ENCODE measurements at places on chromosomes 4 and X.

DNA sequence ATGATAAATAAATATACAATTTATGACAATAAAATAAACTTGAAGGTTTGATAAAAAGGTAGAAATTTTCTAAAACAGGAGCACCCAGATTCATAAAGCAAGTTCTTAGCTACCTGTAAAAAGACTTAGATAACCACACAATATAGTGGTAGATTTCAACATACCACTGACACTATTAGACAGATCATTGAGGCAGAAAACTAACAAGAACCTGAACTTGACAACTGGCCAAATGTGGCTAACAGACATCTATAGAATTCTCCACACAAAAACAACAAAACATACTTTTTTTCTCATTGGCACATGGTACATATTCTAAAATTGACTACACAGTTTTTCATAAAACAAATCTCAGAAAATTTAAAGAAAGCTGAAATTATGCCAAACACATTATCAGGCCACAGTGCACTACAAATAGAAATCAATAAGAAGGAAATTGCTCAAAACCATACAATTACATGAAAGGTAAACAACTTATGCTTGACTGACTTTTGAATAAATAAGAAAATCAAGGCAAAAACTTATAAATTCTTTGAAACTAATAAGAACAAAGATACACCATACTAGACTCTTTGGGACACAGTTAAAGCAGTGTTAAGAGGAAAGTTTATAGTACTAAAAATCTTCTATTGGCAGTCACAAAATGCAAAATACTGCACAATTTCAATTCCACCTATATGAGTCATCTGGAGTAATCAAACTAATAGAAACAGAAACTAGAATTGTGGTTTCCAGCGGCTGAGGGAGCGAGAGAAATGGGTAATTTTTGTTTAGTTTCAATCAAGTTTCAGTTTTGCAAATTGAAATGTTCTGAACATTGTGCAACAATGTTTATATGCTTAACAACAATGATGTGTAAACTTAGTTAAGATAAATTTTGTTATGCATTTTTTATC is 925.6 kb downstream of the SH3BGRL start:
- DNase-seq: no peak

DNA sequence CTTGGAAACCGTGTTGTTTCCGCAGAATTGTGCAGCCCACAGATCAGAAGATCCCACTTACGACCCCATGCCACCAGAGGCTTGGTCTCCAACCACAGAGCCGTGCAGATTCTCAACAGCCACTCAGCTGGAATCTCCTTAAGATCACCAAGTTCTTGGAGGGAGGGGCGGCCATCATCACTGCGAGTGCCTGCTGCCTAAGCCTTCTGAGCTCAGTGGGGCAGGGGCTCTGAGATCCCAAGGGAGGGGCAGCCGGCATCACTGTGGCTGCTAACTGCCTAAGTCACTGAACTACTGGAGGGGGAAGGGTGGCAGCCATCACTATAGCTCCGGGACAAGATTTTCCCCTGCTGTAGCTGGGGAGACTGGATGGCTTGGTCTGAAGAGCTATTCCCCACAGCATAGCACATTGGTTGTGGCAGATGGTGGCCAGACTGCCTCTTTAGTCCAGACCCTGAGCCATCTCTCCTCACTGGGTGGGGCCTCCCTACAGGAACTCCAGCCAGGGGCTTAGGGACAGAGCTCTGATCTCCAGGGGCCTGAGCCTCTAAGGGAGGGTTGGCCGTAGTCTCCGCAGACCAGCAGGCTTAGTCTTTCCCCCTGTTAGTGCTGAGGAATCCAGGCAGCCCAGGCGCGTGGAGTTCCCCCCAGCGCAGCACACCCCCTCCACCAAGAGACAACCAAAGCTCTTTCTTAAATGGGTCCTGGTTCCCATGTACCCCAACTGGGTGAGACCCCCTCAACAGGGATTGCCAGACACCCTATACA is 1483.9 kb downstream of the ADGRL3 start:
- no peak for DNase-seq

DNA sequence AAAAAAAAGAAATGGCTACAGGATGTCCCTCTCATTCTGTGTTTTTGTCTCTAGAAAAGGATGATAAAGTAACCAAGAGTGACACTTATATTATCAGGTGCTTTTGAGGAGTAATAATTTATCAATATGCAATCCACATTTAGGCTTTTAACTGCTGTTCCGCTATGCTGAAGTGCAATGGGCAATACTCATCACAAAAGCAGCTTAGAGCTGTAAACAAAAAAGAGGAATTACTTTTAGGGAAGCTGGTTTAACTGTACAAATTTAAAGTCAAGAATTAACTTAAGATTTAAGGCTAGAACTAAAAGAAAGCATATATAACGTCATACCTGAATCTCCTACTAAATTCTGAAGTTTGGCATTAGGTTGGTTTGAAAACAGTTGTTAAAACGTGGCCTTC is 93.5 kb upstream of the DDX3X start:
- DNase-seq: no peak

DNA sequence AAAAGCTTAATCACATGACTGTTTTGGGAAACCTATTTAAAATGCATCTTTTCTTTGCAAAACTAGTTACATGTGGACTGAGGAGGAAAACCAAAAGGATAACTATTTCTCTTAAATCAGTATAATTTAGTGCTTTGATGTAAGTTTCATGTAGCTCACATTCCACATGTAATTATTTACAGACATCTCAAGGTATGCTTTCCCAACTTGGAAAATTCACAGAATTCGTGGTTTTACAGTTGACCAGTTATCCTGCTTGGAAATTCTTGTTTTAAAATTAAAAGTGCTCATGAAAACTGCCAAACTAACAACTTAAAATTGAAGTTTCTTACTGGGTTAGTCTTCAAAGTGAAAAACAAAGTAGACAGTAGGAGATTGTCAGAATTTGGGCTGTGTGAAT is 52.4 kb downstream of the EDNRA start:
- no peak for DNase-seq

- no peak for DNase-seq
Observed at GRCh38 chrX:129585167-129585566, 45.1 kb downstream of the OCRL start.

- DNase-seq: no peak
Observed at GRCh38 chrX:150770623-150771022, 77.4 kb downstream of the MTMR1 start.

DNA sequence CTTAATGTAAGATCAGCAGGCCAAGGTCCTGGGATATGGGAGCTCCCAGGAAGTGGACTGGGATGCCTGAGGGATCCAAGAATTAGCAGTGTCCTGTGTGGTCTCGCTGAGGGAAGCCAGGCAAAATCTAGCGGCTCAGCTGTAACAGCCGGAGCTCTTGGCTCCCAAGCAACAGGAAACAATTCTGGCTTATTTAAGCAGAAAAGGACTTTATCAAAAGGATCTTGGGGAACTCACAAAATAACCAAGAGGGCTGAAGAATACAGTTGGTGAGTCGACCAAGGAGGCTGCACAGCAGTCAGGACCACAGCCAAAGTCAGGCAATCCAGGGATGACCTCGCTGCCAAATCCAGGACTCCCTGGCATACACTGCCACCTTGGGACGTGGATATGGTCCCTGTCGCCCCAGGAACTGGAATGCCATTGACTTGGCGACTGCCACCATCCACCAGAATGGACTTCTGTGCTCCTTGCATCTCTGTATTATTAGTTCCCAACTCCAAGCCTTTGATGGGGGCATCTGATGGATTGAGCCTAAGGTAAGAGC is 165.3 kb upstream of the BCOR start:
- DNase-seq: no peak

GRCh38 chr4:142850478-142850877 is 4.4 kb upstream of the INPP4B start:
- no peak for DNase-seq

GRCh38 chr4:81440949-81441348 is 30.8 kb downstream of the RASGEF1B start:
- DNase-seq: no peak

GRCh38 chrX:70262952-70263567 is 3.1 kb upstream of the P2RY4 start:
- no peak for DNase-seq

- no peak for DNase-seq
Observed at GRCh38 chr4:185119927-185120630, 23.0 kb upstream of the SLC25A4 start.

GRCh38 chr4:90328558-90328957 is 201.4 kb downstream of the CCSER1 start:
- DNase-seq: no peak

DNA sequence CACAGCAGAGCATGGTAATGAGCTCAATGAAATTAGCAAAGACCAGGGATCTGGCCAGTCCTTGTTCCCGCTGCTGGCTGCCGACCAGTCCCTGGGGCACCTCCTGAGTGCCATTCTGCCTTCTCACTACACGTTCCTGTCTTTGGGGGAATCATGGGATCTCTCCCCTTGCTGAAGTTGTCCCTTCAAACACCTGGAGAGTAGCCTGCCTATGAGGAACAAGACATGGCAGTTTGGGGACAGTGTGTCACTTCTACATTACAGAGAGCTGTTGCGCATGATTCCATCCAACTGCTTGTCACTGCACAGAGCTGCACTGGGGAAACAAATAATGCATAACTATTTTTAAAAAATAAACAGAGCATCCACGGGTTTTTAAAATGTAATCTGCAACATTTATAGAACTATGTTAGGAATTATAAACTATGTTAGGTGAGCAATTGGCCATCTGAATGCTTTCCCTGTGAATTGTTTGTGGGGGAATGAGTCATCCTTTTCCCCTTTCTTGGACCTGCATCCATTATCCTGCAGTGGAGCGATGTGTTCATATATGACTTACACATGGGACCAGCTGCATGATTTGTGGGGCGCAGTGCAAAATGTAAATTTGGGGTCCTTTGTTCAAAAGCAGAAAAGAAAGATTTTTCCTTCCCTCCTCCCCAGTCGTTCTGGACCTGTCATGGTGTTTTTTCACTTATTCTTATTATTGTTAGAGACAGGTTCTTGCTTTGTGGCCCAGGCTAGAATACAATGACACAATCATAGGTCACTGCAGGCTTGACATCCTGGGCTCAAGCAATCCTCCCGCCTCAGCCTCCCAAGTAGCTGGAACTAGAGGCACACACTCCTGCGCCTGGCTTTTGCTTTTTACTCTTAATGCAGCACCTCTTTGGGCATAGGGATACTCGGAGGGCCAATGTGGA is 115.0 kb upstream of the TBL1X start:
- DNase-seq: no peak

DNA sequence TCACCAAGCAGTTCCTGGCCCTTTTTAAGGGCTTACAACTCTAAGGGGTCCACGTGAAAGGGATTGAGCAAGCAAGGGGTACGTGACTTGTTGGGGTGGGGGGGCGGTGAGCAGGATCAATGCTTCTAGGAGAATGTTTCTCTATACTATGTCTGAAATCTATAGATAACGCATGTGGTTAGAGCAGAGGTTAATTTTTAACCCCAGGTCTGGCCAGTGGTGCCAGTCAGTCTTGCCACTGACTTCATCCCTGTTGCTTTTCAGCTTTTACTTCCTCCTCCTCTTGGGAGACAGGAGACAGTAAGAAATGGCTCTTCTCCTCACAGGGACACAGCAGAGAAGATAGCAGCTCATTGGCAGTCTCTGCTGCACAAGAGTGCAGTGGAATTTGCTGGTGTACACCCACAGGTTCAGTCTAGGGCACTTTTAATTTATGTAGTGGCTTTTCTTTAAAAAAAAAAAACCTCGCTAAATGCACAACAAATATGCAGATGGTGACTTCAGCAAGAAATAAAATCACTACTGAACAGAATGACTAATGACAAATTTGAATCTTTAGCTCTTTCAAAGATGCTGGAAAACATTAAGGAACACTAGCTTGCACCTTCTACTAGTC is 190.5 kb downstream of the CCNG2 start:
- no peak for DNase-seq

- peak; percentile 69 for DNase-seq
Observed at GRCh38 chr4:153344131-153345011, at the start of gene MND1. Gene MND1, plus strand, starts transcription at chr4:153344688. Its CDS starts 50 bp downstream, at chr4:153344738.

DNA sequence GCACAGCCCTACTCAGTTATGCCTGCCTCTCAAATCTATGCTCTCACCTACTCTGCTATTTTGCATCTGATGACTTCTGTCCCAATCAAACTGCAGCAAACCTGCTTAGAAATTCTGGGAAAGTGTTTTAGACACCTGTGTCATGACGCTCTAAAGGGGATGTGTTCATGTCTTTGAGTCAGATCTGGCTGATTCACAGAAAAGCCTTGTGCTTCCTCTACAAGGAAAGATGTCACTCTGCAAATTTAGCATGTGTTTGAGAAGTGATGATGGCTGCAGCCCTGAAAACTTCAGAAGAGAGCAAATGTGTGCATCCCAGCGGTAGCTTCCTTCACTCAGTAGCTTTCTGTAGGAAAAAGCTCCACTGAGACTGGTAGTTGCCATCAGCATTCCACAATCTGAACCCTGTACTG is 235.4 kb downstream of the MGST2 start:
- DNase-seq: no peak

DNA sequence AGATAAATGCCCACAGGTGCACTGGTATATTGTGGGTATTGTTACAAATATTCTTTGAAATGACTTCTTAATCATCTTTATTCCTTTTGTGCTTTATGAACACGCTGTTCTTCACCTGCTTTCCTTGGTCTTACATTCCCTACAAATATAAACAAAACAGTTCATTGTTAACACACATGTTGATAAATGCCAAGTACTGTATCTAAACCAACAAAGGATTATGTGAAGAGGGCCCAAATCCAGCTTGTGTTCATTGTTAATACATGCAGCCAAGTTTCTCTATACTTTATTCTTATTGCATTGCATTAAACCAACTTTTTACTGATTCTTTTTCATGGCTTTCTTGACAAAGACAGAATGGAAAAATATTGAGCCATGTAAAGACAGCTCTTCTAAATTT is 42.8 kb downstream of the AREG start:
- DNase-seq: no peak

GRCh38 chrX:152600853-152601633 is 36.7 kb upstream of the GABRQ start:
- no peak for DNase-seq

- no peak for DNase-seq
Observed at GRCh38 chrX:8049827-8050226, 121.2 kb downstream of the VCX2 start.

- DNase-seq: no peak
Observed at GRCh38 chr4:87007528-87008446, 73.0 kb downstream of the AFF1 start.

DNA sequence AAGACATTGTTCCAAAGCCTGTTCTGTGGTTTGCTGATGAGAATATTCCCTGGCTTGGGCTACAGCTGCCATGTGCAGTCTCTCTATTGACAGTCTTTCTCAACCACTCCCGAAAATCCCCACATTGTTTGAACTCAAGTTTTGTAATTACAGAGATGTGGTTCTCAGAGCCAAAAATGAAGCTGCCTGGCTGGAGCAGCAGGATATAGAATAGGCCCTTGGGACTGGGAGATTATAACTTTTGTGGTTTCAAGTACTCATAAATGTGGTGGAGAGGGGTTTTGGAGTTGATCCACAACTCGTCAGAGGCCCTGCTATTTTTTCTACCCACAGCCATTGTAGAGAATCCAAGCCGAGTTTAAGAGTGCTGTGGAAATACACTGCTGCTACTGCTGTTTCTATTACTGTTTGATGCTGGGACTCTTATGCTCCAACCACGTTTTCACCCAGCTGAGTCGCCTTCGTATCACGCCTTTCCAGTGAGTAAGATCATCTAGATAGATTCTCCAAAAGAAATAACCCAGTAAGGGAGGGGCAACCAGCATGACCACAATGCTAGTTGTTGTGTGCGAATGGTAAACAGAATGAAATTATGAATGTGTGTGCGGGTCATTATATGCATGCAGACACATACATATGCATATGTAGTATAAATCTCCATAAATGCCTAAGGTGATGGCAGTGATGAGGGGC is 57.1 kb upstream of the ATXN3L start:
- DNase-seq: no peak

Data from stimulated activated CD4-positive, alpha-beta T cell treated with anti-CD3 and anti-CD28 coated beads, Interleukin-1b, Interleukin-23, amount 100 ng/mL, for 1 hour (primary cell).